ENCODE measurements at places on chromosomes 7 and 10. TPM values are rescaled to one million over a fixed set of nuclear protein-coding genes. Genes with fewer than 3 reads are reported as not detected.

- H3K36me3 ChIP-seq = no peaks in the 10 kb centered on the region
- H3K27me3 ChIP-seq = no peaks in the 10 kb centered on the region
- no peak overlapping the region for H3K27ac ChIP-seq
- no peaks in the 10 kb centered on the region for H3K4me1 ChIP-seq
- H3K4me3 ChIP-seq = no peak overlapping the region
Observed at GRCh38 chr10:42875798-42876341, 93.3 kb downstream of the BMS1 start.

GRCh38 chr7:47100817-47101435 lies 481.0 kb downstream of the TNS3 start:
- H3K4me3 ChIP-seq = no peak overlapping the region
- DNase-seq = peak; percentile 32
- H3K27ac ChIP-seq = no peak overlapping the region

GRCh38 chr7:156073366-156074052 lies 261.2 kb upstream of the SHH start:
- no peaks in the 10 kb centered on the region for H3K36me3 ChIP-seq
- DNase-seq = no peak
- H3K27ac ChIP-seq = no peak overlapping the region
- no peaks in the 10 kb centered on the region for H3K4me1 ChIP-seq
- no peak overlapping the region for H3K4me3 ChIP-seq

GRCh38 chr10:71219918-71220688 lies 7.7 kb downstream of the UNC5B start:
- no peaks in the 10 kb centered on the region for H3K36me3 ChIP-seq
- H3K27ac ChIP-seq = no peak overlapping the region
- H3K4me3 ChIP-seq = no peak overlapping the region
- no peak for DNase-seq
- peaks cover 3% of the 10 kb centered on the region for H3K4me1 ChIP-seq
- H3K27me3 ChIP-seq = peaks cover 24% of the 10 kb centered on the region

- peaks cover 9% of the 10 kb centered on the region for H3K27me3 ChIP-seq
- no peak for DNase-seq
- no peak overlapping the region for H3K27ac ChIP-seq
- no peaks in the 10 kb centered on the region for H3K4me1 ChIP-seq
Observed at GRCh38 chr10:96496281-96496925, 17.3 kb downstream of the TLL2 start.

SLC13A4 gene
- total RNA-seq = not detected

SFTPA2 gene
- not detected for total RNA-seq

C10orf62 gene
- not detected for total RNA-seq

Data from activated CD4-positive, alpha-beta T cell treated with anti-CD3 and anti-CD28 coated beads for 36 hours (primary cell).